NCI-H524 treated with DMSO at 0.1 percent for 48 hours (cell line): ENCODE measurements at places on chromosomes 4 and X.

- DNase-seq = no peak
These were observed 38.8 kb downstream of the TAPT1 start for GRCh38 chr4:16187455-16187854.

GRCh38 chr4:763922-764321 lies 58.3 kb downstream of the PCGF3 start:
- DNase-seq = no peak

- DNase-seq = no peak
These were observed 200.4 kb downstream of the PTTG2 start for GRCh38 chr4:38160487-38161207.

DNA sequence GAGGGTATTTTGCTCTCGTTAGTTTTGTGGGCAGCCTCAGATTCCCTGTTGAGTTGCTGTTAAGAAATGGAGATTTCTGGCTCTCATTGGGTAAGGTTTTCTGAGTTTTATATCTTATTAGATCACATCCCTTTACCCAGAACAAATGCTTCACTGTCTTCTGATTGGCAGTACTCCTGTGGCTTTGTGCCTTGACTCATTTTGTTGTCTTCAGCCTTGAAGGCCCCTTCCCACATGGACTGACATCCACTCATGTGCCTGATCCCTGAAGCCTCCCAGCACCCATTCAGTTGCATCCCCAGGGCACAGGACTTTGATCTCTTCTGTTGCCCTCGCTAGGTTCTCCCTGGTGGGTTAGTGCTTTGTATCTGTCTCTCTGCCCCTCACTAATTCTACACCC lies 10.4 kb downstream of the MED28 start:
- no peak for DNase-seq

GRCh38 chr4:3391422-3391821 lies 50.3 kb upstream of the HGFAC start:
- no peak for DNase-seq

DNA sequence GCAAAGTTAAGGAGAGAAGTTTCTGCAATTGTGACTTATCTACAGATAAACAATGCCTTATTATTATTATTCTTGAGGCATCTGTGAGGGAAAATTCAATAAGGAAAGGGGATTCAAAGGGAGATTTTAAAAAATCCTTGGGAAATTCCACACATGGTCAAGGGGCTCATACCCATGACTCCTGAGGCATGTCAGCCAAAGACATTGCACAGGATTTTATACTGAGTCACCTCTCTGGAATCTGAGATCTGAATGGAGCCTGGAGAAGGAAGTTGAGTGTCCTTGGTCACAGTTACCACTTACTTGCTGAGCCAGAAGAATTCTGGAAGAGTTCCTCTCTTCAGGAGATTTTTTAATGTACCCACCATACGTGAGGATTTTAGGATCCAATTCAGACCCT lies 14.4 kb upstream of the CXCL8 start:
- DNase-seq = no peak
